Glutamatergic neuron (in vitro differentiated cells): ENCODE measurements at places on chromosomes 1 and 21.
A peak's percentile ranks its signal among the peaks of the same experiment; 100 is the strongest.

DNA sequence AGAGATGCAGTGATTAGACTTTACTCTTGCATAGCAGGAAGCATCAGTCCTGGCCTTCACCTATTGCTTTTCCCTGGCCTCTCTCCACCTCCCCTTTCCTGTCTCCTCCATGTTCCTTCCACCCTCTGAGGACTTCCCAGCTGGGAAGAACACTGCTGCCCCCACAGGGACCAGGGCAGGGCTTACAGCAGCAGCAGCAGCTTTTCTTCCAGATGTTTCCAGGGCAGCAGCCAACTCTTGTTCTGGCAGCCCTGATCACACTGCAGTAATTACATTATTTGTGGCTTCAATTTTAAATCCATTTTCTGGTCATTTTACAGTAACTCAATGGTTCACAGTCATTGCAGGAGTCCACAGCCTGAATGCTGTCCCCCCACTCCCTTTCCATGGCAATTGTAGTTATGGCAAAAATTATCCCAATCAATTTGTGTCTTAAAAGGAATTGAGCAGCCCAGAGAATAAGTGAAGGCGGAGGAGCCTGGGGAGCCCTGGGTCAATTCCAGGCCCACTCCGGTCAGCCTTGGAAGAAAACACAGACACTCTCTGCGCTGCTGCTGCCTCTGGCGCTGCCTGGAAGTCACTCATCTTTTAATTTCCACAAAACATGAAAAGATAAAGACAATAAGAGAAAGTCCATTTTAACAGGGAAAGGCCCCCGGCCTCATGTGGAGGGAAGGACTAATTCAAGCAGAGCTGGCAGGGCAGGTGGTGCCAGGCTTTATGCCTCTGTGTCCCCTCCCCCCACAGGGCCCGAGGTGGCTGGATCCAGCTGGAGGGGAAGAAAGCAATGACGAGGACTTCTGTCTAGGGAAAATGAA, 148.6 kb downstream of the GRIK3 start:
- DNase-seq, result no peak

- DNase-seq, result no peak
These were observed 5.1 kb upstream of the SPATC1L start for GRCh38 chr21:46189213-46189958.

DNA sequence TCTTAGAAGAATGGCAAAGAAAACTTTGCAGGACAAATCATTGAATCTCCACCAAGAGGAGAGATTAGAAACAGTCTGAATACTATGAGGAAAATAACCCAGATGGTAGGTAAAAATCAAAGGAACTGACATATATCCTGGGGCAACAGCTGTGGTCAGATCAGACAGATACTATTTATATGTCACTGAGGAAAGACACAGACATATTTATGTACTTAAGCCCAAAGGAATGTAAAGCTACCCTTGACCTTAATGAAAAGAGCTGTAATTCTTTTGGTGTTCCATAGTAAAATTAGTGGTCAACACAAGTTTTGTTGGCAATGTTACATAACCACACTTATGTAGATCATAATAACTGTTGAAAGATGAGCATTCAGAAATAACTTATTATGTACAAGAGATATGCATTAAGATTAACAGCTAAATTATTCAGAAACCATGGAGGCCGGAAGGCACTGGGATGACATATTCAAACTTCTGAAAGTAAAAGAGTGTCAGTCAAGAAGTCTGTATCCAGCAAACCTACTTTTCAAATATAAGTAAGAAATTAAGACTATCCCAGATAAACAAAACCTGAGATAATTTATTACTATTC, 166.1 kb upstream of the SAMSN1 start:
- no peak for DNase-seq

- no peak for DNase-seq
These were observed 221.3 kb downstream of the MRPL39 start for GRCh38 chr21:25385911-25386474.

- no peak for DNase-seq
These were observed 93.8 kb downstream of the COQ8A start for GRCh38 chr1:227033880-227034279.

DNA sequence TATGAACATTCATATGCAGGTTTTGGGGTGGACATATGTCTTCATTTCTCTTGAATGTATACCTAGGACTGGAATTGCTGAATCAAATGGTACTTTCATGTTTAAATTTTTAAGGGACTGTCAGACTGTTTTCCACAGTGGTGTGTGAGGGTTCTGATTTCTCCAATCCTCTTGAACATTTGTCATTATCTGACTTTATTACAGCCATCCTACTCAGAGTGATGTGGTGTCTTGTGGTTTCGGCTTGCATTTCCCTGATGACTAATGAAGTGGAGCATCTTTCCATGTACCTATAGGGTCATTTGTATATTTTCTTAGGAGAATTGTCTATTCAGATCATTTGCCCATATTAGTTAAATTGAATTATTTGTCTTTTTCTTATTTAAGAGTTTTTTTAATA, 35.4 kb upstream of the ZNF281 start:
- no peak for DNase-seq

DNA sequence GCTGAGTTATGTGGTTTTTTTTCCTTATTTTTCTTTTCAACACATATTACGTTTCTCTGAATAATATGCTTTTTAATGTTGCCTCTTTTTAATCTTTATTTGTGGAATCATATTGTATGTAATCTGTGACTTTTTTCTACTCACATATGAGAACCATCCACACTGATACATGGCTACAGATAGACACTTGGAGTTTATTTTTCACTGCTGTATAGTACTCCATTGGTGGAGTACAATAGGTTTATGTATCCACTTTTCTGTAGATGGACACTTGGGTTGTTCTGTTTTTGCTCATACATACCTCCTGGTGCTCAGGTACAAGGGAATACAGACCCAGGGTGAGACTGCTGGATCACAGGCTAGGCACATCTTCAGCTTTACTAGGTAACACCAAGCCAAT, 71.5 kb upstream of the ERG start:
- no peak for DNase-seq

- no peak for DNase-seq
These were observed 35.6 kb downstream of the HSPG2 start for GRCh38 chr1:21901473-21901847.

DNA sequence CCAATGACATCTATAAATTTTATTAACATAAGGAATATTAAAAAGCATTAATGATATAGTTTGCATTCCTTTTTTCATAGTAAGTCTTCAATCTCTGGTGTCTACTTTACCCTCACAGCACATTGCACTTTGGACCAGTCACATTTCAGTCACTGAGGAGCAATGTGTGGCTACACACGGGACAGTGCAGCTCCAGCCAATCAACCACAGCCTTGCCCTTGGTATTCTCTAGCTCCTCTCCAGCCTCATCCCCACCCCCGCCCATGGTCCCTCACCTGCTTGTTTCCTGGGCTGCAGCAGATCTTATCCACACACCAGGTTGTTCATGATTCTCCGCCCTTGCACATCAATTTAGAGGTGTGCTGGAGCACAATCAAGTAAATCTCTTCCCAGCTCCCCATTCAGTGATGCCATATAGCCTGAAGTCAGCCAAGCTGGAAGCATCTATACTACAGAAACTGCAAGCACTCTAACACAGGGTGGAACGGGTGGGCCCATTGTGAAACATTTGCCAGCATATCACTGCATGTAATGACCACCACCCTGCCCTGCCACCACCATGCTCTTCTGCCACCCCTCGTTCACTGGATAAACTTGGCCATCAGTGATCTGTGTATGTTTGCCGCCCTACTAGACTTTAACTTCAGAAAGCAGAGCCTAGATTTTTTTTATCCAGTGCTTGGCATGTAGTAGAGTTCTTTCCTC, 93.0 kb upstream of the SLC44A3 start:
- DNase-seq, result no peak

DNA sequence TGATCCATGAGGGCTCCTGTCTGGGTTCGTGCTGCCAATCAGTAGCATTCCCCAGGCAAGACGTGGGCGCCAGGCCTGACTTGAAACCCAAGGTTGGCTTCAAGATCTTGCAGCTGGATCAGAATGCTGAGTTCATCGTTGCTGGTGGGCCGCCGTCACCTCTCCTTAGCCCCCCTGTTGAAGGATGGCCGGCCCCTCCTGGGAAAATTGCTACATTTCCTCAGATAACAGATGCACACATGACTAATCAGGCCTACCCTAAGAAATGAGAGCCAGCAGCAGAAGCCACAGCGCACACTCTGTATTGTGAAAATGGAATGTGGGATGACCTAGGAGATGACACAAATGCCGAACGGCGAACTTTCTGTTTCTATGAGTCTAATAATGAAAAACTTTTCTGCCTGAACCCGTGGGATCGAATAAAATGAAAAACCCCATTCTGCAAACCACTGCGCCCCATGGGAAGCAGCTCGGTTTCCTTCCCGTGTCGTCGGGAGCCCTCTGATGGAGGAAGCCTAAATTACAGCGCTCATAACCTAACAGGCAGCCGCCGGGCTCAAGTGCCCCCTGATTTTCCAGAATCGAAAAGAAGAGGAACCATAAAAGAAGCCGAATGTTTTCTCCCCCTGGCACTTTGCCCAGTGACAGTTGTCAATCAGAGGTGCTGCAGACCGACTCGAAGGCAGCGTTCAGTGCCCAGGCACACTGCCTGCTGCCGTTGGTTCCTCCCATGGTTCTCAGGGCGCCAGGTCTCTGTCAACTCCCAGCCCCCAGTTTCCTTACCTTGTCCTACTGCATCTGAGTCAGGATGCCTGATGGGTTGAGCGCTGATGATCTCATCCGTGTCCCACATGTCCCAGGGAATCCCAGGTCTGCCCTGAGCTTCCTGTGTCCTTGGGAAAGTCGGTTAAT, 38.2 kb upstream of the H6PD start:
- DNase-seq, result peak; percentile 78

GRCh38 chr1:91864017-91864700, 21.8 kb downstream of the TGFBR3 start:
- DNase-seq, result no peak

- no peak for DNase-seq
These were observed 1.5 kb downstream of the UBE2G2 start for GRCh38 chr21:44800103-44800502.

- no peak for DNase-seq
These were observed 136.1 kb downstream of the DISP1 start for GRCh38 chr1:222950892-222951291.

DNA sequence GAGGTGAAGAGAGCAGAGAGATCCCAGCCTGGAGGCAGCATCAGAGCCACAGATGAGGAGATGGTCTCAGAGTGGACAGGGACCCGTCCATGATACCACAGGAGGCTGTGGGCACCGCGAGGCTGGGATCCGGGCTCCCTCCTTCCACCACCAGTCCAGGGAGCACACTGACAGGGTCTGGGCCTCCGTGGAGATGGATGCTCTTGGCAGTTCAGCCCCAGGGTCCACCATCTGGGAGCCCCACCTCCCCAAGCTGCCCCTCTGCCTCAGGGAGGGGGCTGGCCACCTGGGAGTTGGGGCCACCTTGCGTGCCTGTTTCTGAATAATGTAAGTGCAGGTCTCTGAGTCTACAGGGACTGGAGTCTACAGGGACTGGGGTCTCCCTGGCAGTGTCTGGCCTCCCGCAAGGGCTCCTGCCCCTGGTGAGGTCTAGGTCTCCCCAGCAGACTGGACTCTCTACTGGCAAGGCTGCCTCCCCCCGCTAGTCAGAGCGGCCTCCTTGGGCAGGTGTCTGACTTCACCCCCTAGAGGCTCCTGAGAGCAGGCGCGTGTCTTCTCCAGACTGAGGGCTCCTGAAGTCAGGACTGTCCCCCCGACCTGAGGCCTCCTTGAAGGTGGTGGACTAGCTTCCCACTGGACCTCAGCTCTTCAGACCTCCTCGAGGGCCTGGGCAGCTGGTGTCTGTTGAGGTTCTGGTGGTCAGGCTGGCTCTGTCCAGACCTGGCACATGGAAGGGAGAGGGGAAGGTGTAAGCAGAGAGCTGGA, 218.5 kb downstream of the PTPRU start:
- DNase-seq, result no peak

DNA sequence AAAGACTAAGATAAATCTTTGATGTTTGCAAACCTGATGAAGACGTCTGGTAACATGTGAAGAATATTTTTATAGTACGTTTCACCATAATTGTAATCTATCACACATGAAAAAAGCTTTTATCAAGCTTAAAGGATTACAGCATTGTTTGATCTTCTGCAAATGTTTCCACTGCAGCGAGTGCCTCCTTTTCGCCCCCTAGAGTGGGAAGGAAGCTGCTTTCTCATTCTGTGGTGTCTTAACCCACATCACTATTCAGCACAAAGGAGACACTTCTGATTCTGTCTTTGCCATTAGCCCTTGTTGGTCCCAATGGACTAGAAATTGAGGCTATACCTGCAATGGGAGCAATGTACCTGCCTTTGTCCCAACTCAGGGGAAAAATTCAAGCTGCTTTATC, 46.0 kb upstream of the IL12RB2 start:
- DNase-seq, result no peak

DNA sequence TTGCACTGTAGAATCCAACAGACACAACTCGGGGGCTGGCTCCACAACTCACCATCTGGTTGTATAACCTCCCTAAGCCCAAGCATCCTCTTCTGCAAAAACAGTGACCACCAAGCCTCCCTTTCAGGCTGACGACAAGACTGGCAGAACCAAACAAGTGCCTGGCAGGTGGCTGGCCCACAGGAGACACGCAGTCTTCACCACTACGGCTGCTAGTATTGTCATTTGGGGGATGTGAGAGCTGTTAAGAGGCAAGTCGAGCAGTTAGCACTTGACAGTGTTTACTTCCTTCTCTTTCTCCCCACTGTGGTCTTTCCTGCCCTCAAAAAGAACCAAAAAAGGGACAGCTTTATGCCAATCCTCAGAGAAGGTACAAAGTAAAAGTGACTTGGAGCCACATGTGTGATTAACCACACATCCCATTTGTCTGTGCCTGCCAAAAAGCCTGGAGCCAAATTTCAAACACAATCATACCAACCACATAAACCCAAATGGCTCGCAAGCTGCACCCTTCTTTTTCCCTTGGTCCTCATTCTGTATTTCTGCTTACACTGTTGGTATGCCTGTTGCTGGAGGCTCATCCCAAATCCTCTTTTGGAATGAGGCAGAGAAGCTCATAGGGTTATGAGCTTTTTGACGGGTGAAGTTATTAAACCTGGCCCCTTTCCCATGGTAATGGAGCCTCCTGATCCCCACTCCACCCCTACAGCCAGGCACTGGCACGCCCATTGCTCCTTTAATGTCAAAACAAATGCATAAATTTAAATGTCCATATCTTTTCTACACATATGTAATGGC, 94.1 kb downstream of the TGFBR3 start:
- DNase-seq, result no peak

DNA sequence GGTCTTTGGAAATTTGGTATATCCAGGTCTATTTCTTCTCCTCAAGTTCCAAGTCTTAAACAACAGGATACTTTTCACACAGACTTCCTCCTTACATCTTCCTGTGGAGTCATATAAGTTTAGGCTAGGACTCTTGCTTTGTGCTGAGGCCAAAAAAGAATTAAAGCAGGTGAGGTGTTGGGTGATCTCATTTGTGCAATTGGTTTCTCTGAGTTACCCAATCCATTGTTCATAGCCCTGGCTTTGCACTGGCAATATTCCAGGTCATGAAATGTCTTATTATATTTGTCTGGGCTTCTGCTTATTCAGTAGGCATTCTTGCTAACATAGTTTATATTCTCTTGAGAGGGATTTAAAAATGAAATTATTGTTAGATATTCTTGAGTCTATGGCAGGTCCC, 14.1 kb upstream of the KIAA0040 start:
- no peak for DNase-seq
